ENCODE measurements at places on chromosomes 1 and 21.

GRCh38 chr1:93365813-93366212 lies 20.1 kb downstream of the DR1 start:
- DNase-seq = no peak

DNA sequence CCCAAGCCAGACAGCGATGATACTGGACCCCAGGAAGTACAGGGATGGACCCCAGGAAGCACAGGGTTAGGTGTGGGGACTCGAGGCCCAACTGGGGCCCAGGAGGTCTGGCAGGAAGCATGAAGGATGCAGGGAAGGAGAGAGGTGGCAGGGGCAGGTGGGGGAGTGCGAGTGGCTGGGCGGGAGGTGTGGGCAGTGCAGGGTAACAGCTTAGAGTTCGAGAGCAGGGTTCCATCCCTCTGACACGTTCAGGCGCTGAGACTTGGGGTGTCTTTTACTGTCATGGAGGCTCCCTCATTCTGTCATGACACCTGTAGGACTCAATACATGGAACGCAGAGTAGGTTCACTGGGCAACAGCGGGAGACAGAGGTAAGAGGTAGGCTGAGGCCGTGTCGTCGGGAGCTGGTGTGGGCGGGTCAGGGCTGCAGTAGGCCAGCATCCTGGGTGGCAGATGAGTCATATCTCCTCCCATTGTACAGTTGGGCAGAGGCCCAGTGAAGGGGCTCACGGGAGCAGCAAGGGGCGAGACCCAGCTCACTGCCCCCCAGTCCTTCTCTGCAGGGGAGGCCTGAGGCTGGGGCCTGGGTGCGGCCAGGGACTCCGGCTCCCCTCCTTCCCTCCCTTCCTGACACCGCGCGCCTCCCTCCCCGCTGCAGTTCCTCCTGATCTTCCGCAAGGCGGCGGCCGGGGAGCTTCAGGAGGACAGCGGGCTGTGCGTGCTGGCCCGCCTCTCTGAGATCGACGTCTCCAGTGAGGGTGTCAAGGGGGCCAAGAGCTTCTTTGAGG lies 11.6 kb upstream of the CTRC start:
- DNase-seq = no peak

DNA sequence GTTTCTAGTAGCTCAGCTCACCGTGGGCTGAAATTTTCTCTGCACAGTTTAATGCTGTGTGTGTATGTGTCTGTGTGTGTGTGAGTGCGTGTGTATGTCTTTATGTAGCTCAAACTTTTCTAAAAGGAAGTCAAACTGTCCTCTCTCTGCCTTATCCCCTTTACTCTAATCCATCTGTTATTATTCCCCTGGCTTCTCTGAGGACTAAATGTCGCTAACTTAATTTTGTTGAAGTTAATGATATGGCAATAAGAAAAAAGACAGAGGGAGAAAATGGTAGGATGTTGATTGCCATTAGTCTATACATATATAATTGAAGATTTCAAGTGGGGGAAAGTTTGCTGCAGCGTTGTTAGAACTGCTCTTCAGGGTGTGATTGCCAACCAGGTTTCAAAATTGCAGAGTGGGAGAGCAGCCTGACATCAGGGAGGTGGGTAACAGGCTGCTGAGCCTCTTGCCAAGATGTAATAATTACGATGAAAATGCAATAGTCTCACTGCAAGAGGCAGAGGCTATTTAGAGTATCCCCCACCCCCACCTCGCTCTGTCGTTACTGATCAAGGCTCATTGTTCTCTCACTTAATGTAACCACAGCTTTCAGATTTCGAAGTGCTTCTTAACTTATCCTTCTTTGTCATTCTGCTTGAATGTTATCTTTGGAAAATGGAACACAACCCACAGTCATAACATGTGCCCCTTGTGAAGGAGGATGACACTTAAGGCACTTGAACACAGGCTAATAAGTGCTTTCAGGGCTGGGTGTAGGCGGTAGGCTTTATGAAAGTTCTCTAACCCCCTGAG lies 559.0 kb upstream of the PLXNA2 start:
- no peak for DNase-seq

DNA sequence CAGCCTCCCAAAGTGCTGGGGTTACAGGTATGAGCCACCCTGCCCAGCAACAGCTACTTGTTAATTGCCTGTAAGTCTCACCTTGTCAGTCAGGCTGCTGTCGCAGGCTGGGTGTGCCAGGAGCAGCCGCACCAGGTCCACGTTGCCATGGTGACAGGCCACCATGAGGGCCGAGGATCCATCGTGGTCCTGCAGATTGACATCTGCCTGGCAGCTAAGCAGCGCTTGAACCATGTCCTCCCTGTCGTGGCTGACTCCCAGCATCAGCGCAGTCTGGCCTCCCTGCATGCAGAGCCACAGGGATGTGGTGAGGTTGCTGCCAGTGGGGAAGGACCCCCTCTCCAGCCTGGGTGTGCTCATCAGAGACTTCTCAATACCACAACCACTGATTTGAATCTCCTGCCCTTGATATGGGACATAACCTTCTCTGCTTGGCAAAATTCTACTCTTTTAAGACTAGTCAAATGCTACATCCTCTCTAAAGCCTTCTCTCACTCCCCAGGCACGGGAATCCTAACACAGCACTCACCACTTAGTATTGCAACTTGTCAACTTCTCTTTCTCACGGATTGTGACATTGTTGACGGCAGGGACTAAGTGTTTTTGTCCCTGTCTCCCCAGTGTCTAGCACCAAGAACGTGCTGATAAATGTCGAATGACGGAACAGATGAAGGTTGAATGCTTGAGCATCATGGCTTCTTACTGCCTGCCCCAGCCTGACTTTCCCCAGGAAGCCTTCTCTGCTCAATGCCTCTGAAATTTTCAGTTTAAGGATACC lies 52.9 kb downstream of the L1TD1 start:
- no peak for DNase-seq

DNA sequence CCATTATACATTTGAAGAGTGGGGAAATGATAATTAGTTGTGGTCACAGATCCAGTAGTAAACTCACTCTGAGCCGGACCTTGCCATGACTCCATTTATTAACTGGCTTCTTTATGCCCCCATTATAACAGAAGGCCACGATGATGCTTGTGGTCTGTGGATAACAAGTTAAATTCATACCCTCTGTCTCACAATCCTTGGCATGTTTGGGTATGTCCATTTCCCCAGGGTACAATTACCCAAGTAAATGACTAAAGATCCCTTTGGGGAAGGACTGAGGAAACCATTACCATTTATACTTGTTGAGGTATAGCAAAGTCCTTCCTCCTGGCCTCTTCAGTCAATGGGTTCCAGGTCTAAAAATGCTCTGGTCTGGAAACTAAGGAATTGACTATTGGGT lies 7.3 kb upstream of the USP1 start:
- DNase-seq = no peak

- DNase-seq = no peak
Observed at GRCh38 chr1:109198745-109199144, 15.0 kb upstream of the SARS1 start.

DNA sequence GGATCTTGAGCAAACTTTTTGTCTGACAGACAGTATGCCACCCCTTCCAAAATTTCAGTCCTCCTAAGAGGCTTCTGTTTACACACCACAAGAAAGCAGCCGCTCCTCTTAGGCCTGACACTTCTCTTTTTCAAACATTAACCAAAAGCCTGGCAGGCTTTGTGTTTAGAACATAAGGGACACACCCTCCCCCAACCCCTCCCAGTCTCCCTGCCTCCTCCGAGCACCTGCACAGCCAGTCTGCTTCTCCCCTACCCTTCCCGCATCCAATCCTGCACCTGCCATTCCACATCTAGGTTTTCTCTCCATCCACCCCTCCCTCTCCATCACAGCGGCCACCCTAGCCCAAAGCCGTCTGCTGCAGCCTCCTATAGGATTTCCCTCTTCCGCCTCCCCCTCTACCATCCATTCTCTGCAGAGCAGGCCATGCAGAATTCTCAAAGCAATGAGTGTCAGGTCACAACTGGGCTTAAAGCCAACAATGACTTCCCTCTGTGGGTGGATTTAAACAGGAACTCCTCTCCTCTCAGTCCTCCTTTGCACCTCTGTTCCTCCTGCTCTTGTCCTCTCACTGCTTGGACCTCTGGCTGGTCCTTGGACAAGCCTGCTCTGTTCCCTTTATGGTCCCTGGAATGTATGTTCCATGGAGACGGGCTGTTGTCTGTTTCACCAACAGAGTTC lies 478.2 kb downstream of the NPHP4 start:
- no peak for DNase-seq

- DNase-seq = no peak
Observed at GRCh38 chr1:199995096-199995685, 32.3 kb upstream of the NR5A2 start.

DNA sequence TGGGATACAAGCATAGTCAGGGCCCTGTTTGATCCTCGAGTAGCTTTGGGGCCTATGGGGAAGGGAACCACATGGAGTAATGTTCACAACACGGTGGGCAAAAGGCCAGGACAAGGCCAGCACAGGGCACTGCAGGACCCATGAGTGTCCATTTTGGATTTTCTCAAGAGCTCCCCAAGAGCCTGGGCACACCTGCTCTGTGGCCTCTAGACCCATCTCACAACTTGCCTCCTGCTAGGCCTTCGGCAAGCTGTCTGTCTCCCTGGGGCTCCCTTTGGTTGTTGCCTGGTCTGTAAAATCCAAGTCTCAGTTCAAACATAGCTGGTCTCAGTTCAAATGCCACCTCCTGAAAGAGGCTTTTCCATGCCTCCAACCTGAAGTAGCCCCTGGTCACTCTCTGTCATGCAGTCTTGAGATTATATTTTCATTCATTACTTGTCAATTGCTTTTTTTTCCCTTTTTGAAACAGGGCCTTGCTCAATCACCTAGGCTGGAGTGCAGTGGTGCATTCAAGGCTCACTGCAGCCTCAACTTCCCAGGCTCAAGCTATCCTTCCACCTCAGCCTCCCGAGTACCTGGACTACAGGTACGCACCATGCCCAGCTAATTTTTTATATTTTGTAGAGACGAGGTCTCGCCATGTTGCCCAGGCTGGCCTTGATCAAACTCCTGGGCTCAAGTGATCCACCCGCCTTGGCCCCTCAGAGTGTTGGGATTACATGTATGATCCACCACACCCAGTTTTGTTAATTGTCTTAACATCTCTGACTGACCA lies 107.4 kb downstream of the MATN1 start:
- no peak for DNase-seq

DNA sequence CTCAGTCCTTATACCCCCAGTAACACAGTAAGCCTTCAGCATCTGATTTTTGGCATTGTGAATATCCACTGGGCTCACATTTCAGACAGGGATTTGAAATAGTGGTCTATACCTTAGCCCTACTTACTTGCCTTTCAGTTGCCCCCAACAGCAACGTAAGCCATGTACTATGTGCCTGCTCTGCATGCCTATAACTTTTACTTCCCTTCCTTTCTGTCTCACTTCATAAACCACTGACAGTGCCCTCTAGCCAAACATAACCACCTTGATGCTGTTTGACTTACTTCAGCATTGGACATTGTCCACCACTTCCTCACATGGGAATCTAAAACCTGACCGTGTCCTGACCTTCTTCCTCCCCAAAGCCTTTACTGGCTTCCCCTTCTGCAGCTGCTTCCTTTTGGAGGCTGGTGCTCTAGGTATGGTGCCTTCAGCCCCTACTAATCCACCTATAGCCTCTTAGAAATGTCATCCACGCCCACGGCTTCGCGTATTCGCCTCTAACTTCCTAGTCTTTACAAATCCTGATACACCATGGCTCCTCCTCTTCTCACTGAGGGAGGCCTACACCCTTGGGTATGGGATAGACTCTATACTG lies 3.6 kb upstream of the ZNF672 start:
- no peak for DNase-seq

DNA sequence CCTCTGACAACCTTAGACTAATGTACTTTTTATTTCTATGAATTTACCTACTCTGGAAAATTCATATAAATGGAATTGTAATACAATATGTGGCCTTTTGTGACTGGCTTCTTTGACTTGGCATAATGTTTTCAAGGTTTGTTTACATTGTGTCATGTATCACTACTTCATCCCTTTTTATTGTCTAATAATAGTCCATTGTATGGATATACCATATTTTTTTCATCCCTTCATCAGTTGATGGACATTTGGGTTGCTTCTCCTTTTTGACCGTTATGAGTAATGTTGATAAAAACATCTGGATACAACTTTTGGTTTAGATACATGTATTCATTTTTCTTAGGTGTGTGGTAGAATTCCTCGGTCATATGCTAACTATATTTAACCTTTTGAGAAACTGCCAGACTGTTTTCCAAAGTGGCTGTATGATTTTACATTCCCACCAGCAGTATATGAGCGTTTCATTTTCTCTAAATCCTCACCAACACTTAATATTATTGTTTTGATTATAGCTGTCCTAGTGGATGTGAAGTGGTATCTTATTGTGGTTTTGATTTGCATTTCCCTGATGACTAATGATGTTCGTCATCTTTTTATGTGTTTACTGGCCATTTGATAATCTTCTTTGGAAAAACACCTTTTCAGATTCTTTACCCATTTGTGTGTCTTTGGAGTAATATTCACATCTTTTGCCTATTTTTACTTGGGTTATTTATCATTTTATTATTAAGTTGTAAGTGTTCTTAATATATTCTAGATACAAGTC lies 3.5 kb downstream of the RO60 start:
- no peak for DNase-seq

GRCh38 chr1:185636848-185637247 lies 97.3 kb upstream of the HMCN1 start:
- no peak for DNase-seq

DNA sequence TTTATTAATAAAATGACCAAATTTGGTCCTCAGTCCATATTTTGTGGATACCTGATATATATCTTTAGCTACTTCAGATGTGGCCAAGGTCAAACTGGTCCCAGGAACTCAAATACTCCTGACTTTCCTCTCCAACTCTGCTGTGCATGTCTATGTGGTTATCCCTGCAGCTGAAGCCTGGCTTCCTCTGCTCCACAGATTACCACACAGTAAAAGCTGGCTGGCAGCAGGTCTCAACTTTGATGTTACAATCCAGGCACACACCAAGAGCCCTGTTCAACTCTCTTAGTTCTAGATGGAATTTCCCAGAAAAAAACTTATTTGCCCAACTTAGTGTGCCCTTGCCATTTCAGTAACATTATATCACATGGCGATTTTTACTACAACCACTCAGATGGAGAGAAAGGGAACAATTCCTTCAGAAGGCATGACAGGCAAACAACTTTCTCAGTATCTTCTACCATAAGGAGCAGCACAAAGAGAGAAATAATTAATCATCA lies 479.5 kb downstream of the PLPP3 start:
- no peak for DNase-seq

All from stimulated activated CD4-positive, alpha-beta T cell treated with anti-CD3 and anti-CD28 coated beads, Interleukin-2, amount 100 ng/mL, for 24 hours (primary cell).